ENCODE measurements at places on chromosomes 6 and 20. TPM values are rescaled to one million over a fixed set of nuclear protein-coding genes. Genes with fewer than 3 reads are reported as not detected.

DNA sequence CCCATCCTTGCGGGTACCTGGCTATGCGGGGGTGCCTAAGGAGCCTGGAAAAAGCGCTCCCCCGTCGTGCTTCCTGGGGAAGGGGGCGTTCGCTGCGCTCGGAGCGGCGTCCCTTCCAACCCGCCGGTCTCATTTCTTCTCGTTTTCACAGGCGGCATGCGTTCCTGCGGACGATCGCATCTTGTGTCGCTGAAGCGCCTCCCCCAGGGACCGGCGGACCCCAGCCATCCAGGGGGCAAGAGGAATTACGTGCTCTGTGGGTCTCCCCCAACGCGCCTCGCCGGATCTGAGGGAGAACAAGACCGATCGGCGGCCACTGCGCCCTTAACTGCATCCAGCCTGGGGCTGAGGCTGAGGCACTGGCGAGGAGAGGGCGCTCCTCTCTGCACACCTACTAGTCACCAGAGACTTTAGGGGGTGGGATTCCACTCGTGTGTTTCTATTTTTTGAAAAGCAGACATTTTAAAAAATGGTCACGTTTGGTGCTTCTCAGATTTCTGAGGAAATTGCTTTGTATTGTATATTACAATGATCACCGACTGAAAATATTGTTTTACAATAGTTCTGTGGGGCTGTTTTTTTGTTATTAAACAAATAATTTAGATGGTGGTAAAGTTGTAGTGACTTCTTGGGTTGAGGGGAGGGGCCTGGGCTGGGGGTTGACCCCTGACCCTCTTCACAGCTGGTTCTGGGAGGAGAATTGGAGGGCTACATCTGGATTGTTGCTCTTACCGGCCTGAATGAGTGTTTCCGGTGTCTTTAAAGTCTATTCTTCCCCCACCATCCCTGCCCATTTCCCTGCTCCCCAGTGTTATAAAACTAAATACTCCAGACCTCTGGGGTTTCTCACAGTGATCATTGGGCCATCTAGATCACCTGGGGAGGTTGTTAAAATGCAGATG lies 1.1 kb downstream of the ID1 start:
- peak; percentile 63 for DNase-seq

SLPI gene
- 1,714 TPM for total RNA-seq

- no peak for DNase-seq
These were observed 53.0 kb upstream of the AIG1 start for GRCh38 chr6:143007646-143008045.

- DNase-seq, result no peak
These were observed 37.1 kb downstream of the HIVEP1 start for GRCh38 chr6:12049165-12049564.

- no peak for DNase-seq
These were observed 168.0 kb upstream of the LRFN2 start for GRCh38 chr6:40755046-40755681.

GRCh38 chr20:58231683-58232082 lies 3.2 kb upstream of the ANKRD60 start:
- no peak for DNase-seq

- DNase-seq, result no peak
These were observed 240.7 kb downstream of the ARID1B start for GRCh38 chr6:157017861-157018260.

PACRG gene
- total RNA-seq, result 5.5 TPM

OTOR gene
- total RNA-seq, result not detected

TRIM31 gene
- 0.62 TPM for total RNA-seq

DNA sequence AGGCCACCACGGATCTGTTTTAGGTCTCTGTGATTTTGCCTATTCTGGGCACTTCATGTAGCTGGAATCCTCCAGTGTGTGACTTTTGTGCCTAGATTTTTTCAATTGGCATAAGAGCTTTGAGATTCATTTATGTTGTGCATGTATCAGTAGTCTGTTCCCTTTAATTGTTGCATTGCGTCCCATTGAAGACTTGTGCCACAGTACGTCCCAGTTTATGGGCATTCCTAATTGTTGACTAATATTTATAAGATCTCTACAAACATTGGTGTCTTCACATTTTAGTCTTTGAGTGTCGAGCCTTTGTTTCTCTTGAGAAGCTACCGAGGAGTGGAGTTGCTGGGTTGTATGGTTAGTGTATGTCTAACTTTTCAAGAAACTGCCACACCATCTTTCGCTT lies 704 bp upstream of the FAM210B start:
- DNase-seq, result no peak

COX4I2 gene
- 17.1 TPM for total RNA-seq

Measured in lower lobe of right lung (tissue), 2 donors.